T-helper 2 cell treated with Interferon-gamma antibody and Interleukin-4, amounts not matched to agents 100 ng/mL and 5 ng/mL, for 36 hours (primary cell): ENCODE measurements at places on chromosomes 7 and 10. TPM values are rescaled to one million over a fixed set of nuclear protein-coding genes. Genes with fewer than 3 reads are reported as not detected.

The NUTM2E gene
- total RNA-seq, result 0.11 TPM in 1 of 2 replicates, not detected in the other

The PLEKHS1 gene
- 0.11 TPM in 1 of 2 replicates, not detected in the other for total RNA-seq

The SUGCT gene
- 0.34 TPM in 1 of 2 replicates, not detected in the other for total RNA-seq

The IGF2BP3 gene
- total RNA-seq, result 13.3 and 15.0 TPM in 2 replicates

The PODXL gene
- 1.5 TPM in 2 replicates for total RNA-seq

The OTUD1 gene
- total RNA-seq, result 9.5 and 10.5 TPM in 2 replicates

The MEST gene
- total RNA-seq, result 1.8 and 2.6 TPM in 2 replicates

The ITPRID1 gene
- not detected in 2 replicates for total RNA-seq

The GCK gene
- total RNA-seq, result 0.18 and 0.25 TPM in 2 replicates

The KIAA1217 gene
- 0.11 and 0.36 TPM in 2 replicates for total RNA-seq

The NUDT13 gene
- 0.73 and 0.86 TPM in 2 replicates for total RNA-seq

The BICC1 gene
- total RNA-seq, result 0.05 and 0.07 TPM in 2 replicates

The TMEM236 gene
- total RNA-seq, result 0.05 TPM in 1 of 2 replicates, not detected in the other

The PIP4K2A gene
- total RNA-seq, result 108 and 115 TPM in 2 replicates

The MTERF1 gene
- total RNA-seq, result 18.3 and 18.6 TPM in 2 replicates

The UCMA gene
- total RNA-seq, result not detected in 2 replicates

The UNCX gene
- total RNA-seq, result not detected in 2 replicates

The AKR1C1 gene
- total RNA-seq, result 1.7 and 1.9 TPM in 2 replicates

The TRIM74 gene
- total RNA-seq, result 1.5 and 2.0 TPM in 2 replicates

The ASCC1 gene
- 24.3 and 26.1 TPM in 2 replicates for total RNA-seq

The KLLN gene
- 0.66 and 0.86 TPM in 2 replicates for total RNA-seq

The NKX1-2 gene
- total RNA-seq, result not detected in 2 replicates

The STARD3NL gene
- 29.0 and 30.4 TPM in 2 replicates for total RNA-seq
